HepG2 (cell line): ENCODE measurements at places on chromosomes 2 and 18. TPM values are rescaled to one million over a fixed set of nuclear protein-coding genes. Genes with fewer than 3 reads are reported as not detected.

DNA sequence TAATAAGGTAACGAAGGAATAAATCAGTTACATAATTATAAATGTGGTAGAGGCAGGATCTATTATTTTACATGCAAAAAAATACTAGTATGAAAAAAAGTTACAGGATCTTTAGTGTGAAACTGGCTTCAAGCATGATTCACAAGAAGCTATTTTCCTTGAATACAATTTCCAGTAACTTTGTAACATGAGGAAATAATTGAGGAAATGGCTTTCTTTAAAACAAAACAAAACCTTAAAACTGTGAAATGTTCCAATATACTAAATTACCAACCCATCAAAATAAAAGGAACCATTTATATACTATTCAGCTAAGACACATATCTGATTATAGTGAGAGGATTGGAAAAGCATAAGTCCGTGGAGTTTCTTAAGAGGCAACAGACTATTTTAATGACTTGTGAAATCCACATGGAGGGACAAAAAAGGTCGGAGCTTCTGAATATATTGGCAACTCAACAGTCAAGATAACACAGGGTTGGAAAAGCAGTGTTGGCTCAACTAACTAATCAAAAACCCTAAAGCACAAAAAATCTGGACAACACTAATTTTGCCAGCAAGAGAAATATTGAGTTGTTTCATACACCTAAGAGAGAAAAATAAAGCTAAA is 10.6 kb downstream of the IRS1 start:
- H3K36me3 ChIP-seq: no peaks in the 10 kb centered on the region
- no peaks in the 10 kb centered on the region for H3K27me3 ChIP-seq
- no peak for DNase-seq

DNA sequence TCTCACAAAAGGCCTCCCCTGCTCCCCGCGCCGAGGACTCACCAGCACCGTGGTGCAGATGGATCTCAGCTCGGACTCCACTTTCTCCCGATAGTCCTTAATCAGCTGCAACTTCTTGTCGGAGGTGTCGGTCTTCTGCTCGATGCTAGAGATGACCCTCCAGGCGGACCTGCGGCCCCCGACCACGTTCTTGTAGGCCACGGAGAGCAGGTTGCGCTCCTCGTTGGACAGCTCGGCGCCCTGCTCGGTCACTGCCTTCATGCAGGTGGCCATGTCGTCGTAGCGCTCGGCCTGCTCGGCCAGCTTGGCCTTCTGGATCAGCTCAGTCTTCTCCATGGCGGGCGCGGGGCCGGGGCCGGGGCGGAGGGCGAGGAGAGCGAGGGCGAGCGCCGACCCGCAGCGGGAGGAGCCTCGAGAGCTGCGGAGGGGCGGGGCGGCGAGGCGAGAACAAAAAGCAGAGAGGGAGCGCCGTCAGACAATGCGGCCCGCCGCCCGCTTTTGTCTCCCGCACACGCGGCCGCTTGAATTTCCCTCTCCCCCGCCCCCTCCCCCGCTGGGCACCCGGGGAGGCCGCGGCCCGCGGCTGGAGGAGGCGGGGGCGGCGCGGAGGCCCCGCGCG is 571 bp downstream of the YWHAQ start:
- peak overlapping the region; percentile 93 for H3K27ac ChIP-seq
- peaks cover 20% of the 10 kb centered on the region for H3K36me3 ChIP-seq
- DNase-seq: peak; percentile 73
- H3K4me1 ChIP-seq: peaks cover 64% of the 10 kb centered on the region
- no peaks in the 10 kb centered on the region for H3K27me3 ChIP-seq

- no peaks in the 10 kb centered on the region for H3K27me3 ChIP-seq
- H3K36me3 ChIP-seq: peaks cover 14% of the 10 kb centered on the region
- H3K27ac ChIP-seq: no peak overlapping the region
Observed at GRCh38 chr2:85340034-85340892, 12.5 kb upstream of the TGOLN2 start.

GRCh38 chr18:59553273-59553870 is 143.9 kb downstream of the CCBE1 start:
- H3K36me3 ChIP-seq: no peaks in the 10 kb centered on the region
- DNase-seq: no peak
- H3K4me1 ChIP-seq: no peaks in the 10 kb centered on the region

GRCh38 chr2:172231508-172231907 is 128.8 kb upstream of the DLX2 start:
- DNase-seq: no peak
- H3K36me3 ChIP-seq: no peaks in the 10 kb centered on the region
- peaks cover 6% of the 10 kb centered on the region for H3K27me3 ChIP-seq
- no peak overlapping the region for H3K27ac ChIP-seq
- H3K4me3 ChIP-seq: no peak overlapping the region

DNA sequence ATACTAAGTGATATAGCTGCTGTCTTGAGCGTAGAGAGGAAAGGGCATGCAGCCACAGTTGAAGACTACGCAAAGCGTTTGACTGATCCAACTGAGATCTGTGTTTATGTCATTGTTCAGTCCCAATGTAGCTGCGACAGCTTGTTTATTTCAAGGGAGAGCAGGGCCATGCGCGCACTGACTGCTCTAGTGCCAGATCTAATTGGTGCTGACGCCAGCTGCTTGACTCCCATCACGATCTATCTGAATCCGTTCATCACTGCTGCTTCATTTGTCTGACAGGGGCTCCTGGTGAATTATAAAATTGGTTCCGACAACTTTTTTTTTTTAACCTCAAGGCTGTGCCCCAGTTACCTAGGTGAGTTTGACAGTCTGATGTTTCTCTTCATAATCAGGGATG is 75.7 kb downstream of the CHST9 start:
- no peak for DNase-seq
- H3K27ac ChIP-seq: no peak overlapping the region
- no peaks in the 10 kb centered on the region for H3K4me1 ChIP-seq
- H3K27me3 ChIP-seq: no peaks in the 10 kb centered on the region
- no peak overlapping the region for H3K4me3 ChIP-seq
- no peaks in the 10 kb centered on the region for H3K36me3 ChIP-seq

- no peak overlapping the region for H3K4me3 ChIP-seq
- no peaks in the 10 kb centered on the region for H3K36me3 ChIP-seq
- no peak overlapping the region for H3K27ac ChIP-seq
- 0 out of 3 replicates have a peak, but pooled peaks cover 8% of the 10 kb centered on the region for H3K27me3 ChIP-seq
Observed at GRCh38 chr18:59492756-59493421, 133.8 kb upstream of the LMAN1 start.

- no peaks in the 10 kb centered on the region for H3K27me3 ChIP-seq
- no peak for DNase-seq
- H3K27ac ChIP-seq: no peak overlapping the region
- H3K4me3 ChIP-seq: no peak overlapping the region
Observed at GRCh38 chr18:44826418-44827259, 146.0 kb downstream of the SETBP1 start.

GRCh38 chr18:54149078-54149697 is 75.3 kb downstream of the MBD2 start:
- H3K4me3 ChIP-seq: no peak overlapping the region
- DNase-seq: peak; percentile 27
- H3K4me1 ChIP-seq: no peaks in the 10 kb centered on the region

DNA sequence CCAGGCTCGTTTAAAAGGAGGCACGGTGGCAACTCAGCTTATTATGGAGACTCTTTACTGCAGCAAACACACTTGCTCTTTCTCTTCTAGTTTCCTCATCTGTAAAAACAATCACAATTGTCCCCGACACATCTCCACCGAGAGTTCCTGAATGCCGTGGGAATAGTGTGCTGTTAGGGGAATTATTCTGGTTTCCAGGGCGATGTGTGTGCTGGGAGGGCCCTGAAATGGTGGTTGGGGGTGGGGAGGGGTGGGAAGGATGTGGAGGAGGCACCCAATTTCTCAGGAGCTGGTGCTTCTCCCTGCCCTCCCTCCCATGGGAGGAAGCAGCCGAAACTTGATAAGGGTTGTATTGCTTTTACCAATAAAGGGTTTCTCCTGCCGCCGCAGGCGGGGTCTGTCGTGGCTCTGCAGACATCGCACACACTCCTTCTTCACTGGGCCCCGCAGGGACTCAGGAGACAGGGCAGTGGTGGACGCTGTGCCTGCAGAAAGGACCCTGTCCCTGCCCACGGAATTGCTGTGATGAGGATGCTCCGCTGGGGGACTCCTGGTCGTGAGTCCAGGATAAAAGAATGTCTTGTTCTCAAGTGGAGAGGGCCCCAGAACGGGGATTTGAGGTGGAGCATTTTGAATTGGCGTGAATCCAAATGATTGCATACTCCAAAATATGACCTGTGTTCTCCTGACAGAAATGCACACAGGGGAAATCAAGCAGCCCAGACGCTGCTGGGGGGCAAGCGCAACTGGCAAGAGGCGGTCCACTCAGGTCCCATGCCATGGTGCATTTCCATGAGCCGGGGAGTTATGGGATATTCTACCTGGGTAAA is 119.2 kb downstream of the ACKR3 start:
- H3K4me1 ChIP-seq: no peaks in the 10 kb centered on the region
- no peak overlapping the region for H3K4me3 ChIP-seq
- no peaks in the 10 kb centered on the region for H3K36me3 ChIP-seq
- no peaks in the 10 kb centered on the region; the same call in 1 of the 2 replicates for H3K27me3 ChIP-seq

DNA sequence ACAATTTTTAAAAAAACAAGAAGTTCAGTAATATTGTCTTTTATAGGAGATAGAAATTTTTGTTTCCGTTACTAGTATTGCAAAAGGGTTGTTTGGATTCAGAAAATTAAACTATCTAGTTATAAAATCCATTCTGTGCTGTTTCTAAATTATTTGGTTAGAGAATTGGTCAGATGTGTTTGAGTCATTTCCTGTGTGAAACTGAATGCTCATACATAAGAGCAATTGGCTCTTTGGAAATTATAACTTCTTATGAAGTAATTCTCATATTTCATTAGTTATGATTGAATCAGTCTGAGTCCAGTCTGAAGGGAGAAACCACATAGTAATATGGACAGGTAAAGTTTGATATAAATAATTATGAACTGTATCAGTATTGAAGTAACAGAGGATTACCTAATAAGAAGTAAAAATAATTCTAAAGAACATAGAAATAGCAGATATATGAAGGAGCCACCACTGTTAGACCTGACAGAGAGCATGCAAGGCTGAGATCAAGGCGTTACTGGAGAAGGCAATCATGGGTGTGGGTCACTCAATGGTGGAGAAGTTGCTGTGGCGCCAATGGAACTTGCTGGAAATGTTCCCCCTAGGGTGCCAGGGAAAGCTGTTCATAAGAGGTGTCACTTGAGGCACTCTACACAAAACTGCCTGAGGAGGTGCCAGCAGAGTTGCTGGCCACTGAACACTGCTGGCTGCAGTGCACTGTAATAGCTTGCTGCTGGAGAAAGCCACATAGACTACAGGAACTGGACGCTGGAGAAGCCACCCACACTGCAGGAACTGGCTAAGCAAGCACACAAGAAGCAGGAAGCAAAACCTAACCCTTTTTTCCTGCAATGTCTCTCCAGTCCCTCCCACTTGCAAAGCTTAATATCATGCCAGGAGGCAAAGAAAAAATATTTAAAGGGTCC is 18.0 kb upstream of the FAP start:
- H3K4me3 ChIP-seq: no peak overlapping the region
- no peak for DNase-seq
- H3K36me3 ChIP-seq: no peaks in the 10 kb centered on the region

GRCh38 chr2:32947076-32947483 is 327 bp downstream of the LTBP1 start:
- peak overlapping the region; percentile 54 for H3K4me3 ChIP-seq
- DNase-seq: no peak
- H3K4me1 ChIP-seq: no peaks in the 10 kb centered on the region
- no peaks in the 10 kb centered on the region for H3K36me3 ChIP-seq
- peaks cover 6% of the 10 kb centered on the region; the same call in 1 of the 2 replicates for H3K27me3 ChIP-seq
- no peak overlapping the region for H3K27ac ChIP-seq

DNA sequence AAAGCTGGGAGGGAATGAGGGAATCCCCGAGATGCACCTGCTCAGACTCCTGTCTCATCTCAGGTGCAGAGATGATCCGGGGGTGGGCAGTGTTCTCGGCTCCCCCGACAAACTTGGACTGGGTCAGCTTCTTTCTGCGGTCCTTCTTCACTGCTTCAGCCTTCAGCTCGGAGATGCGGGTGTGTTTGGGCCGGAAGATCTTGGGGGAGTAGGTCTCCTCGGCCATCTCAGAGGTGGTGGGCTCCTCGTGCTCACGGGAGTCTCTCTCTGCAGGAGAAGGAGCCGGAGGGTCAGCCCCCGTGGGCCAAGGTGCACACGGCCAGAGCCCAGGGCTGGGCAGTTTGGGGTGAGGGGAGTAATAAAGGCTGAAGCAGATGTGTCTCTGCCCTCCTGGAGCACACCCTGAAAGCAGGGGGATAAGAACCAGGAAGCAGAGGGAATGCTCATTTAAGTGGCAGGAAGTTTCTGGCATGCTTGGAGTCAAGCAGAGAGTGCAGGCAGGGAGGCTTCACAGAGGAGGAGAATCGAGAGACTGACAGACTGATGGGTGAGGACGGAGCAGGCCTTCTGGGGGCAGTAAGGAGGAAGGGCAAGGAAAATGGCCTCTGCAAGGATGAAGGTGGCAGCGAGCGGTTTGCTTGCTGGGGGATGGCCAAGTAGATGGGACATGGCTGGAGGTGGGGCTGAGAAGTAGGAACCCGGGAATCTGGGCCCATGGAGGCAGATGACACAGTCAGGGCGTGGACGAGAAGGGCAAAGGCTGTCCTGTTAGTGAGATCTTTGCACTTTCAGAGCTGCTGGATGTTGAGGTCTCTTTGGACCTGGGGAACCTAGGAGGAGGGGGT is 16.3 kb downstream of the IGFBP5 start:
- peaks cover 65% of the 10 kb centered on the region for H3K27me3 ChIP-seq
- no peaks in the 10 kb centered on the region for H3K36me3 ChIP-seq
- DNase-seq: no peak
- no peak overlapping the region for H3K4me3 ChIP-seq

DNA sequence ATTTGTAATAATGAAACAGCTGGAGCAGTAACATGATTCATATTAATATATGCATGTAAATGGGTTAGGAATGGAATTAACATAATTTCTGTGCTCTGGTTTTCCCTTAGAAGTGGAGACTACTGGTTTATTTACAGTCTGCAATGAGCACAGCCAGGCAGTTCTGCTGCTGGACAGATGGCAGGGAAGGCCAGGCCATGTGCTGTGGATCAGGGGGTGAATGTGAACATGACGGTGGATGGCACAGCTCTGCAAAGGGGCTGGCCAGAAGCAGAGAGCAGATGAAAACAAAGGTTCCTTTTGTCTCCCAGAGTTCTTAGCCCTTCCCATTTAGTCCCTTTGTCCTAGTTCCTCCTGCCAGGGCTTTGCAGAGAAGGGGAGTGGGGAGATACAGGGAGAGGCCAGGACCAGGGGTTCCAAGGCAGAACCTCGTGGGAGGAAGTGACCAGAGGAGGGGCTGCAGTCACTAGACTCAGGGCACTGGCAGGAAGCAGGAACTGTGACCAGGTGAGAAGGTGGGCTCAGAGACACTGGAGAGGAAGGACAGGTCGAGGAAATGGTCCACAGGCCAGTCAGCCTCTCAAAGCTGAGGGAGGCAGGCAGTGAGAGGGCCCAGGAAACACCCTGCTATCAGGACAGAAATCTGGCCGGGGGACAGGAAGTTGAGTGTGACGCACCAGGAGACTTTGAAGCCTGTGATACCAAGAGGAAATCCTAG is 112.9 kb upstream of the ATP8B1 start:
- H3K4me1 ChIP-seq: peaks cover 17% of the 10 kb centered on the region
- DNase-seq: peak; percentile 17
- H3K36me3 ChIP-seq: no peaks in the 10 kb centered on the region
- H3K4me3 ChIP-seq: peak overlapping the region; percentile 32; the same call in 1 of the 2 replicates
- H3K27ac ChIP-seq: no peak overlapping the region

The UGT1A8 gene
- total RNA-seq: not detected in 2 replicates

The CD8B gene
- total RNA-seq: not detected in 2 replicates

The TUBA3D gene
- not detected in 2 replicates for total RNA-seq

The GPR155 gene
- total RNA-seq: 0.04 and 0.15 TPM in 2 replicates

The EPHA4 gene
- total RNA-seq: not detected in 2 replicates

The TEX51 gene
- not detected in 2 replicates for total RNA-seq

The KIF1A gene
- total RNA-seq: 0.24 TPM in 1 of 2 replicates, not detected in the other
